ENCODE measurements at places on chromosomes 6 and 20.

- no peak for DNase-seq
Observed at GRCh38 chr6:15106958-15107643, 138.8 kb upstream of the JARID2 start.

GRCh38 chr6:159979136-159979874, 10.4 kb downstream of the IGF2R start:
- DNase-seq, result peak; percentile 28

DNA sequence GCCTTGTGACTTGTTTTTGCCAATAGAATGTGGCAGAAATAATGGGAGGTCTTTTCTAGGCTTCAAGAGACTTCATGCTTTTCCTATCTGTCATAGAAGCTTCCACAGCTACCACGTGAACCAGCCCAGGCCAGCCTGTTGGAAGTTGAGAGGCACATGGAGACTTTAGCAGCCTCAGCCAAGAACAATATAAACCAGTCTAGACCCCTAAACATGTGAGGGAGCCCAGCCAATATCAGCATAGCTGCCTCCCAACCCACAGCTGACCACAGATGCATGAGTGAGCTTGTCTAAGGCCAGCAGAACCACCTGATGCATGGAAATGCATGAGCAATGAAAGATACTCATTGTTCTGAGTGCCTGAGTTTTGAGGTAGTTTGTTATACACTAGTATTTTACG, 540.7 kb upstream of the BTBD3 start:
- DNase-seq, result no peak

- no peak for DNase-seq
Observed at GRCh38 chr6:34593701-34594100, 37.6 kb upstream of the SPDEF start.

- DNase-seq, result no peak
Observed at GRCh38 chr6:74993136-74993535, 212.7 kb downstream of the COL12A1 start.

GRCh38 chr20:32495949-32496348, 89.2 kb downstream of the NOL4L start:
- DNase-seq, result no peak

- DNase-seq, result no peak
Observed at GRCh38 chr20:60224914-60225313, 266.7 kb downstream of the CDH26 start.
